ENCODE measurements at places on chromosomes 7 and 10. TPM values are rescaled to one million over a fixed set of nuclear protein-coding genes. Genes with fewer than 3 reads are reported as not detected.

DNA sequence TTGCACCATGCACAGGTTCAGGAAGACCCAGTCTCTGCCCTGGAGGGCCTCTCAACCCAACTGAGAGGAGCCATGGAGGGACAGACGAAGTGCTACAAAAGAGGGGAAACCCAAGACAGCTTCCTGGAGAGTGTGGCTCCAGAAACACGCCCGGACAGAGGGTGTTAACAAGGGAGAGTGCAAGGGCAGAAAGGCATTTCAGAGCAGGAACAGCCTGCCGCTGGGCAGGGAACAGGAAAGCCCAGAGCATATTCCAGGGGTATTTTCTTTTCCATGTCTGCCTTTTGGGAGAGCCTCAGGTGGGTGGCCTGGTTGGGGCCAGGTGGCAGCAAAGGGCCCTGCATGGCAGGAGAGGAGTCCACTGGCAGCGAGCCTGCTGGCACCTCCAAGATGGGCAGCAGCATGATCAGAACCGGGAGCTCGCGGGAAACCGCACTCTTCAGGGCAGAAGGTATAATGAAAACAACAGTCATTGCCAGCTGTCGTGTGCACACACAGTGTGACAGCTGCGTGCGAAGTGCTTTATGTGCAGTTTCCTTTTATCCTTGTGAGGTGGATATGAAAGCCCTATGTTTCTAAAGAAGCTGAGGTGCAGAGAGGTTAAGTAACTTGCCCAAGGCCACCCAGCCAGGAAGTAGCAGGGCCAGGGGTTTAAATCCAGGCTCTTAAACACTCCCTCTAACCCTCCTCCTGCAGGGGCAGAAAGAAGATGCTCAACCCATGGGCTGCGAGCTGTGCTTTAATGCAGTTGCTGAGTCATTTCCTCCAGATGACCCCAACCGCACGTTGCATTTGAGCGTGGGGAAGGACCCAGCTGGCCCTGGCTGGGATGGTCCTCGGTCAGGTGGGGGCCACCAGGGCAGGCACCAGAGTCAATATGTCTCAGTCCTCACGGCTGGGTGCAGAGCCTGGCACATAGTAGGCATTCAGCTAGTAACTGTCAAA is 128.6 kb downstream of the OAT start:
- DNase-seq = no peak

- DNase-seq = peak; percentile 57
These were observed 276.9 kb downstream of the CSTF2T start for GRCh38 chr10:51422311-51423120.

- no peak for DNase-seq
These were observed 33.0 kb downstream of the PSAP start for GRCh38 chr10:71817831-71818655.

Gene CRTAC1
- total RNA-seq = 1.6 TPM

Gene H2BK1
- not detected for total RNA-seq

DNA sequence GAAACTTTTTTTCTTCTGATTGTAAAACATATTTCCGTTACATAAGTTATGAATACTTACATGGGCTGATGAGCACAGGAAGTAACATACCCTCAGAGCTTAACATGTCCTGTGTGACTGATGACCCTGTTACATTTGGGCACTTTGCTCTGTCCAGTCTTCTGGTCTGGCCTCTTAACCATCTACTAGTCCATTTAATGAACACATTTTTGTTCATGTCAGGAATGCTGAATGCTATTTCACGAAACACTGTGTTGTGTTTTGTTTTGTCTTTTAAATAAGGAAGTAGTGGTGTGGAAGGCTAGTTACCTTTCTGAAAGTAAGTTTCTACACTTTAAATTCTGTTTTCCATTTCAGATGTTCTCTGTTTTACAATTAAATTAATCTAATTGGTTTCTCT is 77.7 kb downstream of the RBM33 start:
- no peak for DNase-seq

- DNase-seq = peak; percentile 62
These were observed 19.7 kb downstream of the FAM53B start for GRCh38 chr10:124724279-124725027.

- no peak for DNase-seq
These were observed 1.8 kb upstream of the IMMP2L start for GRCh38 chr7:111564078-111564477.

GRCh38 chr10:115989621-115990020 is 283.4 kb downstream of the GFRA1 start:
- DNase-seq = no peak

Gene NRAP
- total RNA-seq = not detected

DNA sequence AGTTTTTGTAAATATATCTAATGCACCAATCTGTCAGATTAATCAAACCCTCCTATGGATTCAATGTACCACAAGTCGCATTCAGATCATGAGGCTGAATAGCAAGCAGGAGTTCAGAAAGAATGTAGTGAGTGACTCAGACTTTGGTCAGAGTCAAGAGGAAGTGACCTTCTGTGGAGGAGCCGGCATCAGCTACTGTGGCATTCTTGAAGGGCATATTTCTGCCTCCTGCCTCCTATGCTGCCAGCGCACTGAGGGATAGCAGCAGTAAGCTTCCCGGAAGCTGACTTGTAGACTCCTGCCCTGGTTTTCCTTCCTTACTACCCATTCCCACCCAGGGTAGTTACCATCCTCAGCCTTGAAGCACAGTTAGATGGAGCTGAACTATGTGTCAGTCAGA is 867.5 kb downstream of the NRG3 start:
- peak; percentile 24 for DNase-seq

- no peak for DNase-seq
These were observed 190.4 kb downstream of the AHR start for GRCh38 chr7:17488829-17489228.

DNA sequence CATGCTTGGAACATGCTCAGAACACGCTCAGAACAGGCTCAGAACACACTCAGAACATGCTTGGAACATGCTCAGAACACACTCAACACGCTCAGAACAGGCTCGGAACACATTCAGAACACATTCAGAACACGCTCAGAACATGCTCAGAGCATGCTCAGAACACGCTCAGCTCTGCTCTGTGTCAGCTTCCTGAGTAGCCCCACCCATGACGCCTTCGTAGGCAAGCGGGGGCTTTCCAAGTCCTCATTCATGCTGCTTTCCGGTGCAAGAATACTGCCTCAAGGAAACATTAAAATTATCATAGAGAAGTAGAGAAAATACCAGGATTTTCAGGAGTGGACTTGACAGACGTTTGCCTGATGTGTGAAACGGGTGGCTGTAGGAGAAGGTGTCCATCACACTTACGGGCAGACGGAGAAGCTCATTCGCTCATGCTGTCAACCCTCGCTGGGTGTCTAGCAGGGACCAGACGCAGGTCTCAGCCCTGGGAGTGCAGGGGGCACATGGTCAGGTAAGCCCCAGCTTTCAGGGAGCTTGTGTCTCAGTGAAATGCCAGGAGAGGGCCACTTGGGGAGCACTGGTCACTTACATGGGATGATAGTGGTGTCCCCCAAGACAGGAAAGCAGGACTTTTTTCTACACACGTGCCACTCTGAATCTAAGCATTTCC is 24.7 kb downstream of the EN2 start:
- DNase-seq = no peak
